NCI-H187 (cell line): ENCODE measurements at places on chromosomes 2 and 18.

GRCh38 chr18:36661999-36662398 lies 166.8 kb downstream of the TPGS2 start:
- DNase-seq, result no peak

- DNase-seq, result no peak
Measured at GRCh38 chr2:131567891-131568290, 40.2 kb downstream of the CCDC74A start.

GRCh38 chr2:11701751-11702301 lies 31.8 kb upstream of the NTSR2 start:
- no peak for DNase-seq

DNA sequence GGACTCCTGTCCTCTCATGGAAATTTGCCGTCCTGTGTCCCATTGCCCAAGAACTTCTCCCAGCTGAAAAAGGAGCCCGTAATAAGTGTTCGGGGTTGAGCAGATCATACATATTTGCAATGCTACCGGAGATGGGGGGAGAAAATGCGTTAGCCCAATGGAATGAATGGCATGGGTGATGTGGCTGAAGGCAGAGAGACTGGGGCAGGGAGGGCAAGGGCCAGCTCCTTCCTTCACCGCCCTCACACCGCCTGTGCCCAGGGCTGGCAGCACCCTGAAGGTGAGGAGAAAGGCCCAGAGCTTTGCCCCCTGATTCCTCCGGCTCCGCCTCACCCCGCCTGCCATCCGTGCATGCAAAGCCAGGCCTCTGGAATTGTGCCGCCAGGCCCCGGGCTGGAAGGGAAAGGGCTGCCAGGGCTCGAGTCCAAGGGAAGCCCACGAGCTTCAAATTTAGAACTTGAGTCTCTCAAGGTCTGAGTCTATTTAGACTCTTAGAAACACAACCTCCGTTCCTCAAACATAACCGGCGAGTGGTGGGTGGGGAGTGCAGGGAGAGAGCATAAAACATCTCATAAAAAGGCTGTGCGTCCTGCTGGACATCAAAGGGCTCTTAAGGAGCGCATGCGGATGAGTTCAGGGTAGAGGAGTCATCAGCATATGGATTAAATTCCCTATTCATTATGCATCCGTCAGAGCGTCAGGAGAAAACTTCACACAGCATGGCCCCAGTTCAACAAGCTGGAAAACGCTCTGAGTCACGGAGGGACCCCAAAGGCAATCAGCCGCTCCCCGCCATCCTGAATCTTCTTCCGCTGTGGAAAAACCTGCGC lies 121.7 kb upstream of the GLI2 start:
- no peak for DNase-seq

GRCh38 chr2:113755035-113755834 lies 1.2 kb downstream of the SLC35F5 start:
- DNase-seq, result no peak

- no peak for DNase-seq
Measured at GRCh38 chr2:238513346-238513745, 86.6 kb downstream of the ASB1 start.

DNA sequence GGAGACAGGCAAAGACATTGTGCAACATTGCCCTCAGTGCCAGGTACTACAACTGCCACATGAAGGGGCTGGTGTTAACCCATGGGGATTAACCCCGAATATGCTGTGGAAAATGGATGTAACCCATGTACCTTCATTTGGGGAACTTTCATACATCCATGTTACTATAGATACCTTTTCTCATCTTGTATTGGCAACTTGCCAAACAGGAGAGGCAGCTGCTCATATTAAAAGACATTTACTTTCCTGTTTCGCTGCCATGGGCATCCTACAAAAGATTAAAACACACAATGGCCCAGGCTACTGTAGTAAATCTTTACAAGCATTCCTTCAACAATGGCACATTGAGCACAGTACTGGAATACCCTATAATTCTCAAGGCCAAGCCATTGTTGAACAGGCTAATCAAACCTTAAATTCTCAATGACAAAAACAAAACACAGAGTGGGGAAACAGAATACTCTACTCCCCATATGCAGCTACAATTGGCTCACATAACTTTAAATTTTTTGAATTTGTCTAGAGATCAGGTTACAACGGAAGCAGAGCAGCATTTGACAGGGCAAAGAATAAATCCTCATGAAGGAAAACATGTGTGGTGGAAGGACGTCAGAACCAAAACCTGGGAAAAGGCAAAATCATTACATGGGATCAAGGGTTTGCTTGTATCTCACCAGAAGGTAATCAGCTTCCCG lies 1723.5 kb upstream of the LRRTM1 start:
- no peak for DNase-seq

GRCh38 chr18:39448942-39449341 lies 1883.3 kb upstream of the CELF4 start:
- DNase-seq, result no peak

GRCh38 chr18:27005589-27005988 lies 140.1 kb upstream of the AQP4 start:
- DNase-seq, result no peak

GRCh38 chr2:114543236-114543766 lies 100.9 kb downstream of the DPP10 start:
- DNase-seq, result no peak
